Activated CD4-positive, CD25-positive, alpha-beta regulatory T cell (primary cell): ENCODE measurements at places on chromosomes 5 and 9.

- DNase-seq = no peak
These were observed 130.0 kb upstream of the LHFPL2 start for GRCh38 chr5:78778538-78778937.

DNA sequence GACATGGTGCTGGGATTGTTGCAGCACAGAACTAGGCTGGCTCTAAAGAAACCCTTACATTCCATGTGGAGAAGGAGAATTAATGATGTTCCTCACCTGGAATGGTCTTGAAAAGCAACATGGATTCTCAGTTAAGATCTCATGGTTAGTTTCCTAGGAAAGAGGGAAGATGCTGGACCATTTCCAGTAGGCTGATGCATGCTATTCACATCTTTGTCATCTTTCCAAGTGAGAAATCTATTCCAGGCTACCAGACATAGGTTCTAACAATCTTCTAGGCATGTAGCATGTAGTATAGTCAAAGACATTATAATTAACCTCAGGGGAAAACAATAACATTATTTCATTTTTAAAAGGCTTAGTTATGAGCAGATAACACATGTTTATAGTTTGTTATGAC is 44.3 kb downstream of the TMEM252 start:
- no peak for DNase-seq

GRCh38 chr9:127608104-127608966 is 3.7 kb upstream of the STXBP1 start:
- peak; percentile 54 for DNase-seq

GRCh38 chr5:79349047-79349446 is 113.1 kb downstream of the JMY start:
- DNase-seq = no peak

- DNase-seq = no peak
These were observed 34.1 kb downstream of the WHRN start for GRCh38 chr9:114471157-114471556.

DNA sequence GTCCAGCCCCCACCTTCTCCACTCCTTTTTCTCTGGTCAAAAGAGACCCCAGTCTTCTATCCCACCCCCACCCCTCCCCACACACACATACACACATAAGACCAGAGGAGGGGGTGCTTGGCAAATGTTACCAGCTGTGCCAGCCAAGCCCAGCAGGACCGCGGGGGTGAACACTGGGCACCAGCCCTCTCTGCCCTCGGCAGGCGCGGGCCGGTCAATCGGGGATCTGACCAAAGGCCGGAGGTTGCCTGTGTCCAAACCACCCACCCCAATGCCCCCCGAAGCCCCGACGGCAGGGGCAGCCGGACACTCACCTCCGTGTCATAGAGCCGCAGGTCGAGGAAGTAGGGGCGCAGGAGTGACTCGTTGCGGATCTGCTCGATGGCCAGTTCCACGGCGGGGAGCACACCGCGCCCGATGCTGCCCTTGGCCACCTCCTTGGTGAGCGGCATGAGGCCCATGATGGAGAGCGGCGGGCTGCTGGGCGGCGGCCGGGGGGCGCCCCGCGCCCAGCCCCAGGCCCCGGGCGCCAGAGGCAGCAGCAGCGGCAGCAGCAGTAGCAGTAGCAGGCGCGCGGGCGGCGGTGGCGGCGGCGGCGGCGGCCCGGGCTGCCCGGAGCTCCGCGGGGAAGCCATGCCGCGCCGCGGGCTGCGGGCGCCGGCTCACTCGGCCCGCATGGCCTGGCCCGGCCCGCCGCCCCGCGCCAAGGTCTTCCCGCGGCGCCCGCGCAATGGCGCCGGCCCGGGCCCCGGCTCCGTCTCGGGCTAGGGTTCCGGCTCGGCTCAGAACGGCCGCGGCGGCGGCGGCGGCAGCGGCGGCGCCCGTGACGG is 417 bp downstream of the GABBR2 start:
- no peak for DNase-seq

DNA sequence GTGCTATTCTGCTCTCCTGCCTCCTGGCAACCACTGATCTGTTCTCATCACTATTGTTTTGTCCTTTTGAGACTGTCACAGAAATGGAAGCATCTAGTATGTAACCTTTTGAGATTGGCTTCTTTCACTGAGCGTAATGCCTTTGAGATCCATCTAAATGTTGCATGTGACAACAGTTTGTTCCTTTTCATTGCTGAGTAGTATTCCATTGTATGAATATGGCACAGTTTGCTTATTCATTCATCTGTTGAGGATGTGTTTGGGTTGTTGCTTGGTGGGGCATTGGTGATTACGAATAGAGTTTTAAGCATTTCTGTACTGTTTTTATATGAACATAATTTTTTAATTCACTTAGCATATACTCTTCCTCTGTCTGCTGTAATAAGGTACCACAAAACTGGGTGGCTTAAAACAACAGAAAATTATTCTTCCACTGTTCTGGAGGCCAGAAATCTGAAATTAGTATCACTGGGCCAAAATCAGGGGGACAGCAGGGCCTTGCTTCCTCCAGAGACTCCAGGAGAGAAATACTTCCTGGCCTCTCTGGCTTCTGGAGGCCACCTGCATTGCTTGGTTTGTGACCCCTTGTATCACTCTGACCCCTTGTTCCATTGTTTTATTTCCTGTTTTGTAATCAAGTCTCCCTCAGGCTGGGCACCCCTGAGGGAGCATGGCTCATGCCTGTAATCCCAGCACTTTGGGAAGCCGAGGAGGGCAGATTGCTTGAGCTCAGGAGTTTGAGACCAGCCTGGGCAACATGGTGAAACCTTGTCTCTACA is 53.0 kb downstream of the EXOSC2 start:
- DNase-seq = no peak

DNA sequence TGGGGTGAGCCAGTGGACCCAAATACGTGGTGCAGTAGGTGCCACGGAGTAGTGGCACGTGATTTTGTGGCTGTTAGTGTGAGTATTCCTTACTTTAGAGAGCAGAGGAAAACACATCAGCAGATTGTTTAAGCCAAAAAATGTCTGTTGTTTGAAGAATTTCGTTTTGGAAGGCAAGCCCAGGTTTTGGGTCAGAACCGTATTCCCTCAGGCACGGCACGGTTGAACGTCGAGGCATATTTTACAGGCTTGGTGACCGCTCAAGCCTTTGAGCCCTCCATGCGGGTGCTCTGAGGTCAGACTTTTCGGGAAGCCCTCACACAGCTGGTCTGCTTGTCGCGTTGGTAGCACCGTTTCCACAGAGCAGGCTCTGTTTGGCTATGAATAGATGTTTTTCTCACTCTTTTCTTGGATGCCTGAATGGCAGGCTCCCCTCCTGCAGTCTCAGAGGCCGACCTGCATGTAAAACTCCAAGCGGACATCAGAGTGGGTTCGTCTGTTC is 27.2 kb downstream of the NEK6 start:
- DNase-seq = no peak

DNA sequence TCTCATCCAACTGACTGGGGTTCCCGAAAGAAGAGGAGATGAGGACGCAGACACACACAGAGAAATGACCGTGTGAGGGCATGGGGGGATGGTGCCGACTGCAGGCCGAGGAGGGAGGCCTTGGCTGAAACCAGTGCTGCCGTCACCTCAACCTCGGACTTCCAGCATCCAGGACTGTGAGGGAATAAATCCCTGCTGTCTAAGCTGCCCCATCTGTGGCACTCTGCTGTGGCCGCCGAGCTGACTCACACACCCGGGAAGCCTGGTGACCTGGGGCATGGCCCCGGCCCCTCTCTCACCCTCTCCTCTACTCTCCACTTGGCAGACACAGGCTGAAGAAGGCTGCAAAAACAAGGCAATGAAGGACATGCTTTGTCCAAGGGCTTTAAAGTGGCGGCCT is 4.4 kb upstream of the COL5A1 start:
- no peak for DNase-seq
